ENCODE measurements at places on chromosomes 5 and 9.

- no peak for DNase-seq
These were observed 2.9 kb upstream of the ICE1 start for GRCh38 chr5:5419291-5420210.

- DNase-seq, result no peak
These were observed 11.5 kb upstream of the SPATA24 start for GRCh38 chr5:139415221-139415861.

GRCh38 chr5:93428868-93429267 is 152.2 kb downstream of the NR2F1-AS1 start:
- DNase-seq, result no peak

- no peak for DNase-seq
These were observed 236.9 kb downstream of the GOLPH3 start for GRCh38 chr5:31937226-31937625.

- DNase-seq, result no peak
These were observed 116.1 kb downstream of the SEMA5A start for GRCh38 chr5:9429691-9430215.

DNA sequence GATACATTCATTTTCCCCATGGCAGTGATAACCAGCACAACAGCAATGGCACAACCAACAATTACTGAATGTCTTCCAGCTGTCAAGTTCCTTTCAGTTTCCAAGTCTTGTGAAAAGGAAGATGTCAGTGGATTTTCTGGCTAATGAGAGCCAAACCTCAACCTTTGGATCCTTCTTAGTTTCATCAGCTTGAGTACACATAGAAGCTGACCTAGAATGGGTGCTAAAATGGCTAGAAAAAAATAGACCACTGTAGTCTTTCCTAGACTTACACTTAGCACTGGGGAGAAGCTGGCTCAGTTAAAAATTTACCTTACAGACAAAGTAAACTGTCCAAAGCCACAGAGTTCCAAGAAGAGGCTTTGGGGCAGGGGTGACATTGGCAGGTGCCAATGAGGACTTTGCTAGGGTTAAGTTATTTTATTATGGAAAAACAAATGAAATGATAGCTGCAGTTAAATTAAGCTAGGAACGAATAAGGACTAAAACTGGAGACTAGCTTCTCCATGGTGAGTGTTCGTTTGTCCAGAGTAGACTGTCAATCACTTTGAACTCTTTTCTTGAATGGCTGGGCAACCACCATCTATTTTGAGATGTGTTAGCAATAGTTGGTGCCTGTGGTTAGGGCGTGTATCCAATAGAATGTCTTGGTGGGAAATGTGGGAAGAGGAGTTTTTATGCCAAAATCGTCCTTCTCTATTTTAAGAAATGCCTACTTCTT is 25.9 kb upstream of the TXN start:
- no peak for DNase-seq

DNA sequence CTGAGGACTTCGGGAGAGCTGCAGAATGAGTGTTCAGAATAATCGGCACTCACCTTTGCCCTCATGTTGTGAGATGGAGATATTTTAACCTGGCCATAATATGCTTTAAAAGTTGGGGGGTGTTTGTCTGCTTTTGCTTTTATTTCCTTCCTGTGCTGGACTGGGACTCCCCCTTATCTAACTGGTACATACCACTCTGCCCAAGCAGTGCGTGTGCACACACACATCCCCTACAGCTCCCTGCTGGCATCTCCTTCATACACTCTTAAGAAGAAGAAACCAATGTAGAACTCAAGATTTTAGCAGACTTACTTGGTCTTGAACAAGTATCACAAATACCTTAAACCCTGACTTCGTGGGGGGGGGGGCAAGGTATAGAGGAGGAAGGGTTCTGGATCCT is 146.2 kb upstream of the DMRT1 start:
- DNase-seq, result no peak

- DNase-seq, result no peak
These were observed 29.8 kb downstream of the TCF7 start for GRCh38 chr5:134143944-134144941.

- DNase-seq, result no peak
These were observed 25.5 kb downstream of the FOXI1 start for GRCh38 chr5:170131235-170131634.

DNA sequence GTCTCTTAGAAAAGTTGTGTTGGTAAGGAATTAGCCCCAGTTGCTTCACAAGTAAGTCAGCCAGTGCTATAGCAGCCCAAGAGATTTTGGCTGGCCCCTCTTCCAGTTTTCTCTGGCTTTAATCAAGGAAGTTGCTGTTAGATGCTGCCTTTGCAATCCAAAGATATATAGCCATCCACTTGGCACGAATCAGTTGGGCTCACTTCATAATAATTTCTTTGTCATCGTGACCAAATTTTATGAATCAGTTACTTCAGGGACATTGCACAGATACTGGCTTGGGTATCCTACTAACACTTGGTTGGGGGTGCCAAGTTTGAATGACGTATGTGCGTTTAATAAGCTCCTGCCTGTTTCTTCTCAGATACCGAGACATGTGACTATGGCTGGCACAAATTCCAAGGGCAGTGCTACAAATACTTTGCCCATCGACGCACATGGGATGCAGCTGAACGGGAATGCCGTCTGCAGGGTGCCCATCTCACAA is 81.5 kb downstream of the VCAN start:
- no peak for DNase-seq

DNA sequence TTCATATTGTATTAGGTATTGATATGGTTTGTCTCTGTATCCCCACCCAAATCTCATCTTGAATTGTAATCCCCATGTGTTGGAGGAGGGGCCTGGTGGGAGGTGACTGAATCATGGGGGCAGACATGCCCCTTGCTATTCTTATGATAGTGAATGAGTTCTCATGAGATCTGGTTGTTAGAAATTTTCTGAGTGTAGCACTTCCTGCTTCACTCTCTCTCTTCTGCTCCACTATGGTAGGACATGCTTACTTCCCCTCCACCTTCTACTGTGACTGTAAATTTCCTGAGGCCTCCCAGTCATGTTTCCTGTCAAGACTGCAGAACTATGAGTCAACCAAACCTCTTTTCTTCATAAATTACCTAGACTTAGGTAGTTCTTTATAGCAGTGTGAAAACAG is 187.4 kb upstream of the SLC24A2 start:
- no peak for DNase-seq

DNA sequence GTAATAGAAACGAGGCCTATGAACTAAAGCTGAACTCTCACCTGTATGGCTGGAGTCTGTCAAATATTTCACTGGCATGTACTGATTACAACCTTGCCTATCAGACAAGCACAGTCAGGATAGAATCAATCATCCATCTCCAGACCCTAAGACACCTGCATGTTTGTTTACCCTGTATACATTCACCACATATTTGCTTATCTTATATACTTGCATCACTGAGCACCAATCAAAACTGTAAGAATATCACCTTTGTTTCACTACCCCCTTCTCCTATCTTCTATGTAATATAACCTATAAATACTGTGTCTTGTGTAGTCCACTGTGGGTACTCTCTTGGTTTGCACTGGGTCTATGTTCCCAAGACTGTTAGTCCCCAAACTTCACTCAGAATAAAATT is 1085.7 kb downstream of the TAF11L14 start:
- DNase-seq, result no peak

DNA sequence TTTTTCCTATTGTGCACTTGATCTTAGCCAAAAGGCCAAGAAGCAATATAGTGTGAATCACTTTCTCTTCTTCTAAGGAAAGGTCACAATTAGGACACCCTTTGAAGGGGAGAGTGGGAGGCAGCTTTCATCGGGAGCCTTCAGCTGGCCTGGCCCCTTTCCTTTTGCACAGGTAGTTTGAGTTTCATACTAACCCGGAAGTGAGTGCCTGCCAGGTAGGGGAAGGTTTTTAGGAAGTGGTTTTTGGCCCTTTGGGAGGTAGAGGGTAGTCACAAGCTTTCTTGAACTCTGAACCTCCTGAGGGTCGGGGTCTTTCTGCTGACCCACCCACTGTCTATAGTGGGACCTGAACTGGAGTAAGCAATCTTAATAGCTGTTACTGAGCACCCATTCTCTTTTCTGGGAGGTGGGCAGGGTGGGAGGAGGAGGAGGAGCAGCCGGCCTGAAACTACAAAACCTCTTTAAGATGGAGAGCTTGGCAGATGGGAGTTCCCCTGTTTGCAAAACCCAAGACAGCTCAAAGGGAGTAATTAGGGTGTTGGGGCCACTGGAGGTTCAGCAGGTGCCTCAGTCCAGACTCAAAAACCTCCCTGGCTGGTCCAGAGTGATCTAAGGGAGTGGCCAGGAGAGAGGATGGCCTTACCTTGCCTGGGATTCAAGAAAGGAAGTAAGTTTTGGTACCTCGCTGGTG is 6.0 kb downstream of the LARP1 start:
- DNase-seq, result no peak

GRCh38 chr5:142008813-142009212 is 4.0 kb downstream of the GNPDA1 start:
- no peak for DNase-seq

GRCh38 chr9:79446523-79447307 is 125.0 kb upstream of the TLE4 start:
- no peak for DNase-seq

DNA sequence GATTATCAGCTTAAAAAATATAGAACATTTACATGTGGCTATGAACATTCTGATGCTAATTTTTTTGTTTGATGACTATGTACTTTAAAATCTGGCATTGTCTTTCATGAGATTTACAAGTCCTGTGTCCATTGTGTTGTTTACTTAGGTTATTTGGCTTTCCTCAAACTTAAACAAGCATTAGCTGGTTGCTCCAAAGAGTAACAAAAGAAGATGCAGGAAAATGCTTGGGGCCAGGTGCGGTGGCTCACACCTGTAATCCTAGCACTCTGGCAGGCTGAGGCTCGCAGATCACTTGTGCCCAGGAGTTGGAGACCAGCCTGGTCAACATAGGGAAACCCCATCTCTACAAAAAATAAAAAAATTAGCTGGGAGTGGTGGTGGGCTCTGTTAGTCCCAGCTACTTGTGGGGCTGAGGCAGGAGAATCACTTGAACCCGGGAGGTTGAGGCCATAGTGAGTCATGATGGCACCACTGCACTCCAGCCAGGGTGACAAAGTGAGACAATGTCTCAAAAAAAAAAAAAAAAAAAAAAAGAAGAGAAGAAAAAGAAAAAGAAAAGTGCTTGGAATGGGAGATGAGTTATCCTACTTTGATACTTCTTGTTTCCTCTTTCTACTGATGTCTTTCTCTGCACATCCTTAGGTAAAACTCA is 39.7 kb downstream of the PAM start:
- no peak for DNase-seq

DNA sequence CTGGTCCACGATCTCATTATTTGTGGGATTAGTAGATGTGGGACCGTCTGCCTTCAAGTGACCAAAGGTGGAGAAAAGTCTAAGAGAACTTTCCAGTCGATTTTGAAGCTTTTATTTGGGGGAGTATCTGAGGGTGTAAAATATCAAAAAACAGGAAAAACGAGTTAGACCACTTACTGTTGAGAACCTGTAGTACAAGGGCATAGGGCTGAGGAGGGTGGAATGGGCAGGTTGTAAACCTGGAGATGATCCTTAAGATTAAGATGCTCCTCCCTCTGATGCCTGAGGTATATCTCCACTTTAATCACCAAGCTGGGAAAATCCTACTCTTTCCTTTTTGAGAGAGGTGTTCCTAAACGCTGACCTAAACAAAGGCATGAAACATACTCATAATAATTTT is 32.0 kb upstream of the GTF2H2C start:
- DNase-seq, result no peak

DNA sequence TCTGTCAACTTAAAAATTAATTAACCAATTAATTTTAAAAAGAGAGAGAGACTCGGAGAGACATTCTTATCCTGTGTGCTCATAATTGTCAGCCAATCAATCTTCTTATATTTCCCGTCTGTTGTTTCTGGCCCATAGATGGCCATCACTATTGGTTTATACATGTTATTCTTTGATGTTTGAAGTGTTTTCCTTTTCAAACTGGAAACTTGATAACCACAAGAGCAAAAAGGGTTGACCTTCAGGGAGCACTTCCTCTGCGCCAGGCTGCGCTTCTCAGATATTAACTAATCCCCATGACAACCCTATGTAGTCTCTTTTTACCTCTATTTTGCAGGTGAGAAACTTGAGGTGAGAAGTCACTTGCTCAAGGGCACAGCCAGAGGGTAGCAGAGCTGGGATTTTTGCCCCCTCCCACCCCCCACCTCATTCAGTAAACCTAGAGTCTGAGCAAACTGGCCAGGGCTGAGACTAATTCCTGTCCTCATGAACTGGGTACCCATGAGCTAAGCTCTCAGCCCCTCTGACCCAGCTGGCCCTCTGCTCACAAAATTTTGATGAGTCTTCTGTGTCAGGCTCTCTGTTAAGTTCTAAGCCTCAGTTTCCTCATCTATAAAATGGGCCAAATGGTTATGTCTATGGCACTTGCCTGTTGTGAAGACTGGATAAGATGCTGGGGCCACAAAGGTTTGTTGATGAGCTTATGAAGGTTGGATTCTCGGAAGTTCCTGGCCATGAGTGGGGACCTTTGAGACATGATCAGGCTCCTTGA is 86.0 kb upstream of the SH3PXD2B start:
- DNase-seq, result no peak

DNA sequence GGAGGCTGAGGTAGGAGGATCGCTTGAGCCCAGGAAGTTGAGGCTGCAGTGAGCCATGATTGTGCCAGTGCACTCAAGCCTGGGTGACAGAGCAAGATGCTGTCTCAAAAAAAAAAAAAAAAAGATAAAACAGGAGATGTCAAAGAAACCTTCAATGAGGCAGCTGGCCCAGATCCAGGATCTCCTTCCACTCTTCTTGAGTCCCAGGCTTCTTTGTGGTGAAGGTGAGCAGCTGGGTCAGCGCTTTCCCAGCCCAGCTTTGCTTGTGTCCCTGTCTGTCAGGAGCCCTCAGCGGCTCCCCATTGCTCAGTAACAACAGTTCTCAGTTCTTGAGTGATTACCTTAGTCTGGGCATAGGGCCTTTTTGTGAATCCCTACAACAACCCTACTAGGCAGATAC is 69.4 kb upstream of the PSD2 start:
- DNase-seq, result no peak

GRCh38 chr9:78236551-78236910 is 656 bp downstream of the CEP78 start:
- DNase-seq, result no peak

- no peak for DNase-seq
These were observed 102.4 kb downstream of the MTX3 start for GRCh38 chr5:79888643-79889042.

DNA sequence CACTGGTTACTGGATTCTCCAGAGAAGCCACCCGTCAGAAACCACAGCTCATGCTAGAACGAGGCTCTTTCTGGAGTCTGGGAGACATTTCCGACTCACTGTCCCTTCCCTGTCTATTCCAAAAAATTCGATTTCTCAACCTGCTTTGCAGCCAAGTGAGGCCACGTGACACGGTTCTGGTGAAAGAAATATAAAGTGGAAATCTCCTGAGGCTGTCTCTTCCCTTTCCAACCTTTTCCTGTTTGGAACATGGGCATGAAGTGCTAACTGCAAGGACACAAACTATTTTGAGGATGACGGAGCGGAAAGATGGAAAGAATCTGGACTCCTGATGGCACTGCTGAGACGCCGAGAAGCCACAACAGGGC is 6.1 kb upstream of the PTGS1 start:
- DNase-seq, result no peak

DNA sequence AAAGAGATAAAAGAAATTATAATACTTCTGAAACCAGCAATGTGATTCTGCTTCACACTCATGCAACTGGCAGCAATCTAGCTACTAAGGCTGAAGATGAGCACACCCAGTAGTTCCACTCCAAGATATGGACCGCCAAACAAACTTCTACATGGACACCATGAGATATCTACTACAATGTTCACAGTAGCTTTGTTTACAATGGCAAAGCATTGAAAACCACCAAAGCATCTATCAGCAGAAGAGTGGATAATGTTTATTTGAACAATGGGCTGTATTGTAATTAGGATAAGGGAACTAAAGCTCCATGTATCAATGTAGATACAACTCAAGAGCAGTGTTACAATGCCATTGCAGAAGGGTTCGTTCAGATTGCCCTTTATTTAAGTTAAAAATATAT is 91.2 kb upstream of the ERBIN start:
- no peak for DNase-seq

All from activated CD8-positive, alpha-beta memory T cell treated with anti-CD3 and anti-CD28 coated beads for 1 hour (primary cell).